ENCODE measurements at places on chromosomes 12 and 14.

DNA sequence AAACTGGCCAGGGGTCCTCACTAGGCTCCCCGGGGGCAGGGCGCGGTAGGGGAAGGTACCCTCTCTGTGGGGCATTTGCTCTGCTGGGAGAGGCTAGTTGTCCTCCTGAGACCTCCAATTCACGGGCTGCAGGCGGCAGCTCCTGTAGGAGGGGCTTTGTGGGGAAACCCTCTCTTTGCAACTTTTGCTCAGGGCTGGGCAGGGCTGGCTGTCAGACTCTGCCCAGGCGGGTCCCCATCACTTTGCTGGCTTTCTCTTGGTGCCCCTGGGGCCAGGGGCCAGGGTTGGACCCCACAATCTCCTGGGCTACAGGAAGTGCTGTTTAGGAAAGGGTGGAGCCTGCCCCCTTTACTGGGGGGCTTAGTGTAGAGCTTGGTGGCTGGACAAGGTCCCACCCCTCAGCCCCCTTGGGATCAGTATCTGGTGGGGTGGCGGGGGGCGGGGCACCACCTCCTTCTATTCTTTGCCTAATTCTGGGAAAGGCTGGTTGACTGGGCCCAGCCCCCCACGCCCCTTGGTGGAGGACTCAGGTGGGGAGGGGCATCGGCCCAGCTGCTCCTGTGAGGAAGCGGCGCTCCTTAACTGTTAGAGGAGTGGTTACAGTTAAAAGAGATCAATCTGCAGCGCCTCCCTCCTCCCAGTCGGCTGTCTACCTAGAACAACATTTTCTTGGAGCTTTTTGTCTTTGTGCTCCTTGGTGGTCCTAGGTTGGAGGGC is 918.7 kb downstream of the AACS start:
- no peak for DNase-seq

GRCh38 chr14:53156238-53156637 is 3.1 kb upstream of the DDHD1 start:
- DNase-seq = no peak

DNA sequence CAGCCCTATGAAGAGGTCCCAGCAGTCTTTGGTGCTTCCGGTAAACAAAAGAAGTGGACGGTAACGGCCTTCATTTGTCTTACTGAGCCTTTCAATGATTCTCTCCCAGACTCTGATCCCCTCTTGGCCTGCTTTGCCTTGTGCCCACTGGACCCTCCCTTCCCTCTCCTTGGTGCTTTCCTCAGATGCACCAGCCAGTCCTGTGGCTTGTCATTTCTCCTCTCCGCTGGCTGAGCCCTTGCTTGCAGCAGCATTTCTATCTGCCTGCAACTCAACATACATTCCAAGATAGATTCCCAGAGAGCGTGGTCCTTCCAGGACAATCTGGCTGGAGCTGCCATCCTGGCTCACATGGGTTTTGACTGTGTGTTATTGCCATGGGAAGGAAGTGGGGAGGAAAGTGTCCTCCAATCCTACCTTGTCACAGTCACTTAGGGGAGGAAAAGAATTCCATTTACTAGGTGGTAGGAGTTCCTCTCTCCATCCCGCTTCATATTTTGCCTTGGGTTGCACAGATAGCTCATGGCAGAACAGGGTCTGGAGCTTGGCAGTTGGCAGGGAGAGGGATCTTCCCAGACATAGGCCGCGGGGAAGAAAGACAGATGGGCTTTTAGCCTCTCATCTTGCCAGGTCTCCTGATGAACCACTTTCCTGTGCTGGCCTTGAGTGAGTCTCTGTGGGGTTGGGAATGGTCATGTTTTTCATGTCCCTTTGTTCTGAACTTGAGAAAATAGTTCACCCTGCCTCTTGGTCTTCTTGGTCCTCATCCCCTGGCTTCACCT is 92.8 kb upstream of the KCNA1 start:
- no peak for DNase-seq

- DNase-seq = no peak
Observed at GRCh38 chr12:132622437-132623071, 4.0 kb downstream of the P2RX2 start.

GRCh38 chr14:53331921-53332320 is 178.8 kb upstream of the DDHD1 start:
- DNase-seq = no peak

DNA sequence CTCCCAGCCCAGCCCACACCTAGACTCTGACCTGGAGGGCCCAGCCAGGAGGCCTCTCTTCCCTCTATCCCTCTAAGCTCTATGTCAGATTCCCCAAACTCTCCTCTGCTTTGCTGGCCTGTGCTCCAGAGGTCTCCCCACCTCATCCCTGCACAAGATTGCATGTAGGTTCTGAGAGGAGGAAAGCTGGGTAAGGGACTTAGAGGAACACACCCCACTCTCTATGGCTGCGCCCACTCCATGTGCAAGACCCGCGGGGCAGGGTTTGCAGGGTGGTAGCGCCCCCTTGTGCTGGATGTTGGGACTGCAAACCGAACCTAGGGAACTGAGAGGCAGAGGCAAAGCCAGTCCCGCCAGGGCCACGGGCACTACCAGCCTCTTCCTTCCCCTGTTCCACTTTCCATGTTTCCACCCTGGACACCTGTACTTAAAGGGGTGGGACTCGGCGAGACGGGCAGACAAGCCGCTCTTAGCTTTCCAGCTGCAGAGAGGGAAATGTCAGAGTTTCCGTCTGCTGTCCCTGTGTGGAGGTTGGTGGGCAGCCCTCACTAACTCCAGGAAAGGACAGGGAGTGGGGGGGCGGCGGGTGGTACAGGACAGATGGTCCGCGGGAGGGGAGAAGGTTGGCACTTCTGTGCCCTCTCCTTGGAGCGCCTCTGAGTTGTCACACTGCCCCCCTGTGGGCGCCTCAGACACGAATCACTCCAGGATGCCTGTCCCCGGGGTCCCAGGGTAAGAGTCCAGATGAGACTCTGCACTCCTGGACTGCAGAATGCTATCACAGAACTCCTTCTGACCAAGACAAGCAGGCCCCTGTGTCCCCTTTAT is 16.8 kb downstream of the MMP14 start:
- DNase-seq = peak; percentile 97

GRCh38 chr14:22531451-22532344 is 57.3 kb downstream of the DAD1 start:
- no peak for DNase-seq

DNA sequence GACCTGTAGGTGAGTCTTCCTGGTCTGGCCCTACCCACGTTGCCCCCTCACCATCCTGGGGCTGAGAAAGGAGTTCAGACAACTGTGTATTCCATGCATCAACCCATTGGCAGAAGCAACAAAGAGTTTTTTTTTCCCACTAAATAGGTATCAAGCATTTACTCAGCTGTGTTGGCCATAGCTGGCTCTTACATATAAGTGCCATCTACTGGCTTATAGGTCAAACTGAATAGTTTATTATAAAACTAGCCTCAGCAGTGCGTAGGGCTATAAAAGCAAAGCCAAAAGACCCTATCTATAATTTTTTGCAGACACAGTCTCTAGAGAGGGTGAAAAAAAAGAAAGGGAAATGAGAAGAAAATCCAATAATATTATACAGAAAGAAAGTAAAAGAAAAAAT is 765.2 kb upstream of the MGAT4C start:
- no peak for DNase-seq

DNA sequence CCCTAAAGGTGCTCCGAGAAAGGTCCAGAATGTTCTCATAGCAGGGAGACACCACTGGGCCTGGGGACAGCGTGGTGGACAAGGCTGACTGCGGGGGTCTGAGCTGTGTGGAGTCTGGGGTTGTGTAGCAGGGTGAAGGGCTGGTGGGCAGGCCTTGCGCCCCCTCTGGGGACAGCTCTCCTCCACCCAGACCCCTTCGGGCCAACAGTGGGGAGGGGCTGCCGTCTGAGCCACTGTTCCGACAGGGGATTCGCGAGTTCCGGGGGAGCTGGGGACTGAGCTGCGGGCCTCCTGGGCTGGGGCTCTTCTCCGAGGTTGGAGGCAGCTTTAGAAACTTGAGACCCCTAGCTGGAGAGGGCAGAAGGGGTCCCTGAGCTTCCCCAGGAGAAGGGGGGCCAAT is 32.1 kb downstream of the NCKAP5L start:
- no peak for DNase-seq

- no peak for DNase-seq
Observed at GRCh38 chr12:117076410-117077372, 22.5 kb downstream of the TESC start.

DNA sequence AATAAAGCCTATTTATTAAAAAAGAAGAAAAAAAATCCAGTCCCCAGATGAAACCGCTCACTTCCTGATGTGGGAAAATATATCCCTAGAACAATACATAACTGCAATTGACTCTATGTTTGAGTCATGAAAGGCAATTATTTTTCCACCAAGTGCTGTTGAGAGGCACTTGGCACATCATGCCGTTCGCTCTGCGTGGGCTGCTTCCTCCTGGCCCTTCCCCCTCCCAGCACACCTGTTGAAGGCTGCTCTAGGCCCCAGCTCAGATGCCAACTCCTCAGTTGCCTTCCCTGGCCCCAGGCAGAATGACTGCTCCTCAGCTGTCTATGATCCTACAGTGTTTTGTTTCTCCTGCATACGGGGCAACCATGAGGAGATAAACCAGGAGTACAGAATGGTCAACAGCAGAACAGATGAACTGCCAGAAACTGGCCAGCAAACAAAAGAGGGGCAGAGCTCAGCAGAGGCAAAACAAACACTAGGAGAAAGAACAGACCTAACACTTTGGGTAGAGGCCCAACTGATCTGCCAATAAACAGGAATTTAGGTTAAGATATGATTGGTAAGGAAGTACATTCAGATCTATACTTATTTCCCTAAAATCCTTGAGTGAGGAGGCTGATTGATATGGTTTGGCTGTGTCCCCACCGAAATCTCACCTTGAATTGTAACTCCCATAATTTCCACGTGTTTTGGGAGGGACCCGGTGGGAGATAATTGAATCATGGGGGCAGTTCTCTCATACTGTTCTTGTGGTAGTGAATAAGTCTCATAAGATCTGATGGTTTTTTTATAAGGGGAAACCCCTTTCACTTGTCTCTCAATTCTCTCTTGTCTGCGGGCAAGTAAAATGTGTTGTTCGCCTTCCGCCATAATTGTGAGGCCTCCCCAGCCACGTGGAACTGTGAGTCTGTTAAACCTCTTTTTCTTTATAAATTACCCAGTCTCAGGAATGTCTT is 58.6 kb downstream of the SLC38A1 start:
- peak; percentile 77 for DNase-seq

GRCh38 chr14:89753828-89754412 is 200.6 kb downstream of the EFCAB11 start:
- DNase-seq = no peak

- DNase-seq = peak; percentile 34
Observed at GRCh38 chr14:102775855-102776760, 1.1 kb upstream of the TRAF3 start.

DNA sequence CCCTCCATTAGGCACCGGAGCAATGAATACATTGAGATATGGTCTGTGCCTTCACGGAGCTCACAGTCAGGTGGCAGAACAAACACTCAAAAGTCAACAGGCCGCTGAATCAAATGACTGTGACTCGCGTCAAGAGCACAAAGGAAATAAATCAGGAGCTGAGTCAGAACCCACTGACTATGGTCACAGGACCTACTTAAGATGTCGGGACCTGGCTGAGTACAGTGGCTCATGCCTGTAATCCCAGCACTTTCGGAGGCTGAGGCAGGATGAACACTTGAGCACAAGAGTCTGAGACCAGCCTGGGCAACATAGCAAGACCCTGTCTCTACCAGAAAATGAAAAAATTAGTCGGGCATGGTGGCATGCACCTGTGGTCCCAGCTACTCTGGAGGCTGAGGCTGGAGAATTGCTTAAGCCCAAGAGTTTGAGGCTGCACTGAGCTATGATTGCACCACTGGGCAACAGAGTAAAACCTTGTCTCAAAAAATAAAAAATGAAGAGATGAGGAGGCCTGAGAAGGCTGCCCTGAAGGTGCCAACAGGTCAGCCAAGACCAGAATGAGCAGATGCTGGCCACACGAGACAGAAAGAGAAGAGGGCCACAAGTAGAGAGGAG is 19.9 kb downstream of the TMEM233 start:
- DNase-seq = no peak

DNA sequence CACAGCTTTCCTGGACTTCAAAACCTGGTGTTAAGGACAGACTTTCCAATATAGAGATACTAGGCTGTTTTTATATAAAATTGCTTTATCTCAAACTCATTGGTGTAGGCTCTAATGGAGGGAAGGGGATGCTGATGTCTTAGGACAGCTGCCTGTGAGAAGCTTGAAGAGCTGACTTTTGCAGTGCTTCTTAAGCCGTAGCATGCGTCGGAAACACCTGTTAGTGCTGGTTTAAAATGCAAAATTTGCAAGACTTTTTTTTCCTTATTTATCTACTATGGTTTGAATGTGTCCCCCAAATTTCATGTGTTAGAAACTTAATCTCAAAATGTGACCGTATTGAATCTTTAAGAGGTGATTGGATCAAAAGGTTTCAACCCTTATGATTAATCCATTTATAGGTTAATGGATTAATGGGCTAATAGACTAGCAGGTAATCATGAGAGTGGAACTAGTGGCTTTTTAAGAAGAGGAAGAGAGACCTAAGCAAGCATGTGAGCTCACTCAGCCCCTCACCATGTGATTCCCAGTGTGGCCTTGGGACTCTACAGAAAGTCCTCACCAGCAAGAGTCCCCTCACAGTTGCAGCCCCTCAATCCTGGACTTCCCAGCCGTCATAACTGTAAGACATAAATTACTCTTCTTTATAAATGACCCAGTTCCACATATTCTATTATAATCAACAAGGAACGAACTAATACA is 60.9 kb upstream of the FUT8 start:
- no peak for DNase-seq

- no peak for DNase-seq
Observed at GRCh38 chr12:128790221-128790620, 33.5 kb downstream of the SLC15A4 start.

DNA sequence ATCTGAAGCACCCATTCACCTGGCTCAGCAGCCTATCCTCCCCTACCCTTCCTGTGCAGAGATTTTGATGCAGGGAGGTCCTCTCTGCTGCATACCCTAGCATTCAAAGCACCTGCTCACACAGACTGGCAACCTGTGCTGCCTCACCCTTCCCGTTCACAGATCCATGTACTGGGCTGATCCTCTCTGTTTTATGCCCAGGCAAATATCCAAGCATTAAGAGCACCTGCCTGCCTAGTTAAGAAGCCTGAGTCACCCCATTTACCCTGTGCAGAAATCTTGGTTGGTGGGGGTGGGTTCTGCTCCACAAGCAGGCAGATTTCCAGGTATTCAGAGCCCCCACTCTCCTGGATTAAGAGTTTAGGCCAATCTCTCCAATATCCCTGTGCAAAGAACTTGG is 8.4 kb downstream of the TAS2R13 start:
- DNase-seq = no peak

GRCh38 chr14:98582276-98582675 is 689.7 kb downstream of the BCL11B start:
- DNase-seq = no peak

- no peak for DNase-seq
Observed at GRCh38 chr14:23645812-23646647, 9.9 kb downstream of the DHRS2 start.

Data from stimulated activated naive CD8-positive, alpha-beta T cell treated with anti-CD3 and anti-CD28 coated beads, Interleukin-15, Interleukin-2, amounts not matched to agents 100 U/mL and 50 U/mL, for 24 hours (primary cell).